ENCODE measurements at places on chromosomes 7 and 10.

GRCh38 chr7:95859429-95859828 is 87.1 kb downstream of the DYNC1I1 start:
- DNase-seq = no peak

- no peak for DNase-seq
Measured at GRCh38 chr7:64878684-64879083, 24.4 kb upstream of the ZNF273 start.

- DNase-seq = no peak
Measured at GRCh38 chr7:154795437-154795836, 207.5 kb downstream of the PAXIP1 start.

DNA sequence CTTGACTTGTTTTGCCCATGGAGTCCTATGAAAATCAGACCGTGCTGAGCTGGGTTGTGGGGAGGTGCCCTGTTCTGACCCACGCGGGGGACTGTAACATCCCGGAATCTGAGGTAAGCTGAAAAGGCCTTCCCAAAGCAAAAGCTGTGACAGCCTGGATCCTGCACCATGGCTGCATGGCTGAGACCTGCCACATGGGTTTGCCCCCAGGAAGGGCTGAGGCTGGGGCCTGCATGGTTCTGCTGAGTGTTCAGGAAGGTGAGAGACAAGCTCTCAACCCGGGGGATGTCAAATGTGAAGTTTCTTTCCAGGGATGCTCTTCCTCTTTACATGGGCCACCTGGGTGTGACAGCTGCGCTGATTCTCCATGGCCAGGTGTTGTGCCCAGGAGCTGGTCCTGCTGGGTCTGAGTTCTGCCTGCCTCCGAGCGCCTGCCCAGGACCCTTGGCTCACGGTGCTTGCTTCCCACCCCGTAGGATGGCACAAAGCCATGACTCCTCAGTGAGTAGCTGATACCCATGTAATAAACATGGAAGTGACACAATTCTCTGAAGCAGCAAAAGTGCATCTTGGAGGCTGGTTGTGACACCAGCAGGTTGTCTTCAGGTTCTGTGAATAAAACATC is 58.3 kb downstream of the VIPR2 start:
- no peak for DNase-seq

- DNase-seq = no peak
Measured at GRCh38 chr10:49177391-49178355, 10.5 kb downstream of the TMEM273 start.

DNA sequence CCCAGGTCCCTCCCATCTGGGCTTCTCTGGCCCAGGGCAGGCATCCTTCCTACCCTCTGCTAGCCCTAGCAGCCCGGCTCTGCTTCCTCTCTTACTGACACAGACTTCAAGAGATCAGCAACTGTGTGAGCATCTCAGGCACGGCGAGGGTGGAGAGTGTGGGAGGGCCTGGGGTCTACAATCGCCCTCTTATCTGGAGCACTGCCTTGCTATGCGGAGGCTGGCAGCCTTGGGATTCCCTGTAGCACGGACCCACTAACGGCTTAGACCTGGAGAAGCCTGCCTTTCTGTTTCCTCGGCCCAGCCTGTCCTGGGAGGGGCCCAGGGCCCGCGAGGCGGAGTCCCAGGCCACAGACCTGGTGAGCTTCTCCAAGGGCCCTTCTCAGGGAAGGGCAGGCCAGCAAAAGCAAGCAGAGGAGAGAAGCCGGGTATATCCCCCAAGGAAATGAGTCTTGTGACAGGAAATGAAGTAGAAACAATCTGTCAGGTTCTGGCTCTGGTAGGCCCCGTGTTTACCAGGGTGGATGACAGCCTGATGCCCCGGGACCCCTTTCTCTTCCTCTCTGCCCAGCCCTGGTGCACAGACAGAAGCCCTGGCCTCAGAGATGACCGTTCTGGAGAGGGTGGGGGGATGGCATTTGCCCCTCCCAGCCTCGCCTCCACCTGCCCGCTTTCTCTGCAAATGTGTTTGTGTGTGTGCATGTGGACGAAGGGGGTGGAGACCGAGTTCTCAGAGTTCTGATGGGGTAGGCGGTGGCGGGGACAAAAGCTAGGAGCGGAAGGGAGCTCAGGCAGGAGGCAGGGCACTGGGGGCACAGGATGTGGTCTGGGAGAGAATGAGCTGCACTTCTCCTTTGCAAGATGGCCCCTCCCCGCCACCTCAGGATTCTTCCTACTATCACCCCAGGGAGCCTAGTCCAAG is 2.5 kb downstream of the LRCH4 start:
- DNase-seq = peak; percentile 75

DNA sequence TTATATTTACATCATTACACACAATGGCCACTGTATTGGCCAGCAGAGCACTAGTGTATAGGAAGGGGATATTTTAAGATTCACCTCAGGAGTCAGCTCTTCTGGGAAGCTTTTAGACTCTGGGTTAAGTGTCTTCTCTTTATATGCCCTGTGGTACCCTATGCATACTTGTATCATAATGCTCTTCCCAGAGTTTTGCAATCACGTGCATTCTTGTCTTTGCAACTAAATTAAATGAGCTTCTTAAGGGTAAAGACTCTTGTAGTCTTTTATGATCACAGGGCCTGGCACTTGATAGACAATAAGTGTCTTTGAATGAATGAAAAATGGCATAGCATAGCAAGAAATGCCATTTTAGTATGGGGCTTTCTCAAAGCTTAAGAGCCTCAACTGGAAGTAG is 35.4 kb upstream of the ARMS2 start:
- DNase-seq = no peak

GRCh38 chr7:76037310-76037709 is 10.5 kb downstream of the STYXL1 start:
- DNase-seq = no peak

- no peak for DNase-seq
Measured at GRCh38 chr10:107918171-107918570, 753.7 kb upstream of the SORCS1 start.

DNA sequence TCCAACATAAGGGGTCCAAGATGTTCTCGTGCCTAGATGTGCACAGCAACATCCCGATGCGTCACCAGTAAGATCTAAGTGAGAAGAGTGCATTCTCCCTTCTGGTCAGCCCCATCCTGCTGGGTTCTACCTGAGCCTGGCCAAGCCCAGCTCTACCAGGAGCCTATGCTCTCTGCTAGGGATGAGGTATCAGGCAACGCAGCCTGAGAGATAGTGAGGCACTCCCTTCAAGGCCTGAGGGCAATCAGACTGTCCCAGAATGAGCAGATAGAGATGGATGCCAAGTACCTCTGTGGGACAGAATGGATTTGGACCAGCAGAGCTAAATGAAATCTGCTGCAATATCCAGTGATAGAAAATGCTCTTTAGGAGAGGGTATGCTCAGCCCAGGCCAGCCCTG is 26.7 kb downstream of the DDC start:
- DNase-seq = no peak

- no peak for DNase-seq
Measured at GRCh38 chr10:100325158-100325557, 4.9 kb downstream of the PKD2L1 start.

DNA sequence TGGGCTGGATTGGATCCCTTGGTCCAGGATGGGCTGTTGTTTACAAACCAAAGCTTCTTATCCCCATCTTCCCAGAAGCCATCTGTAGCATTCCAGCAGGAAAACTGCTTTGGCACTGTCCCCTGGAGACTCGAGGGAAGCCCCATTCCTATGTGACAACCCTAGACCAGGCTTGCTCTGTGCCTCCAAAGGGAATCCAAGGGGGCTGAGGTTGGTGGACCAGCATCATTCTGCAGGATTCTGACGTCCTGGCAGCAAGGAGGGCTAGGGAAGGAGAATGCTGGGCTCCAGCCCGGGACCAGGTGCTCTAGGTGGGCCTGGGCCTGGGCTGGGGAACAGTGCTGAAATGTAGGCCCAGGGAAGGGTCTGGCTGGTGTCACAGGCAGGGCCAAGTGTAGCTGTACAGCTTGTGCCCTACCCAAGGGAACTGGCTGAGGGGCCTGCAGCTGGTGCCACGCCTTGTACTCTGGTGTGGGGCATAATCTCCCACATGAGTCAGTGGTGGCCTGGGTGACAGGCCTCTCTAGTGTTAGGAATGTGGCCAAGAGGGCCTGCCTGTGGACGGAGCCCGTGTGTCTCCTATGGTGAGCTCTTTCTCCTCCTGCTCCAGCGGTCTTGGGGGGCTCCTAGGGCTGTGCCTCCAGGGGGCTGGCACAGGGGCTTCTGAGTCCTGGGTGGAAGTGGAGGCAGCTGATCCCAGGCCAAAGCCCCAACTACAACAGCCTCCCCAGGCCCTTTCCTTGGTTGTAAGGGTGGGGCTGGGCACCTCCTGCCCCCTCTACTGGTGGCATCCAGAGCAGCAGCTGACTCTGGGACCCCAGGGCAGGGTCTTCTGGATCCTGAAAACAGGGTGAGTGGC is 25.2 kb downstream of the TRIM8 start:
- no peak for DNase-seq

DNA sequence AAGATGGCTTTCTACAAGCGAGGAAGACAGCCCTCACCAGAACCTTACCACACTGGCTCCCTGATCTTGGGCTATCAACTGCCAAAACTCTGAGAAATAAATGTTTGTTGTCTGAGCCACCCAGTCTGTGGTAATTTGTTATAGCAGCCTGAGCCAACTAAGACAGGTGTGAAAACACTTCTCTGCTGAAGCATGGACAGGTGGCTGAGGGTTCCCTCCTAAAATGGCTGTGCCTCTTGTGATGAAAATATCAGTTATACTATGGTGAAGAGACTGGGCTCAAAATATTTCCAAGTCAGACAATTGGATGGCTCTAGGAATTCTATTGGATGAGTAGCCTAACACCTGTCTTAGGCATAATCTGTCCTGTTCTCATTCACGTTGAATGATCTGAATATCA is 78.1 kb downstream of the CDK1 start:
- no peak for DNase-seq

DNA sequence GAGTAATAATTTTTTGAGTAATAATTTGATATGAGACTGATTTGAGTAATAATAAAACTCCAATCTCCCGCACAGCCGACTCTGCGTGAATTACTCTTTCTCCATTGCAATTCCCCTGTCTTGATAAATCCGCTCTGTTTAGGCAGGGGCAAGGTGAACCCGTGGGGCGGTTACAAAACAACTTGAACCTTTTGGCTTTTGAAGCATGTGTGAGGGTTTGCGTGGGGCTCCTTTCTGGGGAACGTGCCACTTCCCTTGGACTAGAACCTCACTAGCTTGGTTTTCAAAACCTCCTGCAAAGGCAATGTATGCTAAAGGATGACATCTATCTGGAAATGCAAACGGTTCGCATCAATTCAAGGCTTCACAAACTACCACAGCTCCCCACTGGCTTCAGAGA is 1.5 kb downstream of the CRPPA start:
- no peak for DNase-seq

DNA sequence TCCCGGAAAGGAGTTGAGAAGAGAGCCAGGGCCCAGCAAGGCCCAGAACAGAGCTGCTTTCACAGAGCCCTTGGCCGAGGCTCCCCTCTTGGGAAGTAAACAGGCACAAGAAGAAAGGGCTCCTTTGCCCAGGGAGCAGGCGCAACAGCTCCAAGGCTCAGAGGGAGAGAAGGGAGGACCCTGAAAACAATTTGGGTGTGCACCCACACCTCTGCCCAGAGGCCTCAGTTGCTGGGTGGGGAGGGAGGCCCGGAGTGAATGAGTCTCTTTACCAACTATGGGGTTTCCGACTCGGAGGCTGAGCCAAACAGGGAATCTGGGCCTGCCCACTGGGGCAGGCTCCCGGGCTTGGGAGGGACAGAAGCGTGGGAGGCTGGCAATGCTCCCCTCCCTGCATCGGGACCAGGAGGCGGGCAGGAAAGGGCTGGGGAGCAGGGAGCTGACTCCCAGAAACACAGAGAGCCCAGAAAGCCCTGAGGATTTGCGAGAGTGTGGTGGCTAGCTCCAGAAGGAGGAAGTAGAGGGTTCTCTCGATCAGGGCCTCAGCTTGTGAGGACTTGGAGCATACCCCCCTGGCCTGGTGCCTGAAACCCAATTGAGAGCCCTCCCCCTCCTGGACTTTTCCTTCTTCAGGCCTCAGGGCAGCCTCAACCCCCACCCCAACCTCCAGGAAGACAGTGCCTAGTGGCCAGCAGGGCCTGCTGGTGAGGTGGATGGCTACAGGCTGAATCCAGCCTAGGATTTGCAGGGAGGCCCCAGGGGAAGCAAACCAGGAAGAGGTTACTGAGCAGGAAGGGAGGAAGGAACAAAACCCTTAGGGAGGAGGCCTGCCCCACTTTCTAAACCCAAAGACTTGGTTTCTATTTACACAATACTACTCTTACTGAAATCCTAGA is 6.2 kb downstream of the C10orf105 start:
- DNase-seq = peak; percentile 15

GRCh38 chr7:7944619-7945282 is 23.8 kb upstream of the GLCCI1 start:
- DNase-seq = peak; percentile 41

GRCh38 chr10:119409906-119410305 is 132.6 kb downstream of the RGS10 start:
- DNase-seq = no peak

- no peak for DNase-seq
Measured at GRCh38 chr10:8392216-8392615, 337.7 kb downstream of the GATA3 start.

GRCh38 chr10:43012578-43012977 is 64.3 kb upstream of the RET start:
- no peak for DNase-seq

DNA sequence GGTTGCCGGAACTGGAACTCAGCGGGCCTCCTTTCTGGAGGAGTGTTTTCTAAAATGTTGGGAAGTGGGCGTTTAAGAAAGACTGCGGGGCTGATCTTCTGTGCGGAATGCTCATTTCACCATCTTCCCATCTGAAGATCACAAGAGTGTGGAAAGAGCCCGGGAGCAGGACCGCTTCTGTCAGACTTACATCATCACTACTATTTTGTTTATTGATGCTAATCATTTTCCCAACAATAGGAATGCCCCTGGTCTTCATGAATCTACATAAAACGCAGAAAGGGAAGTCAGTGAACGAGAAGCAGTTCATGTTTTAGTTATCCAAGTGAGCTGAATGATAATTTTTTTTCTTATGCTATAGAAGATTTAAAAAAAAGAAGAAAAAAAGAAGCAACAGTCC is 447.8 kb upstream of the MKI67 start:
- DNase-seq = no peak

GRCh38 chr7:102914585-102914984 is 1.8 kb downstream of the LRRC17 start:
- DNase-seq = no peak

- no peak for DNase-seq
Measured at GRCh38 chr7:30918676-30919075, 7.0 kb downstream of the AQP1 start.

- DNase-seq = no peak
Measured at GRCh38 chr10:101878869-101879268, 35.3 kb upstream of the KCNIP2 start.

Measured in T-cell (primary cell).